ENCODE measurements at places on chromosomes 11 and 22. TPM values are rescaled to one million over a fixed set of nuclear protein-coding genes. Genes with fewer than 3 reads are reported as not detected.

GRCh38 chr11:75760710-75761493 lies 7.7 kb upstream of the DGAT2 start:
- no peak for DNase-seq

GSTT2B gene
- 3.9 TPM for total RNA-seq

VWA5A gene
- total RNA-seq: 27.5 TPM

GRCh38 chr11:46801694-46802470 lies 44.2 kb downstream of the CKAP5 start:
- DNase-seq: no peak

MMP8 gene
- total RNA-seq: not detected

DNA sequence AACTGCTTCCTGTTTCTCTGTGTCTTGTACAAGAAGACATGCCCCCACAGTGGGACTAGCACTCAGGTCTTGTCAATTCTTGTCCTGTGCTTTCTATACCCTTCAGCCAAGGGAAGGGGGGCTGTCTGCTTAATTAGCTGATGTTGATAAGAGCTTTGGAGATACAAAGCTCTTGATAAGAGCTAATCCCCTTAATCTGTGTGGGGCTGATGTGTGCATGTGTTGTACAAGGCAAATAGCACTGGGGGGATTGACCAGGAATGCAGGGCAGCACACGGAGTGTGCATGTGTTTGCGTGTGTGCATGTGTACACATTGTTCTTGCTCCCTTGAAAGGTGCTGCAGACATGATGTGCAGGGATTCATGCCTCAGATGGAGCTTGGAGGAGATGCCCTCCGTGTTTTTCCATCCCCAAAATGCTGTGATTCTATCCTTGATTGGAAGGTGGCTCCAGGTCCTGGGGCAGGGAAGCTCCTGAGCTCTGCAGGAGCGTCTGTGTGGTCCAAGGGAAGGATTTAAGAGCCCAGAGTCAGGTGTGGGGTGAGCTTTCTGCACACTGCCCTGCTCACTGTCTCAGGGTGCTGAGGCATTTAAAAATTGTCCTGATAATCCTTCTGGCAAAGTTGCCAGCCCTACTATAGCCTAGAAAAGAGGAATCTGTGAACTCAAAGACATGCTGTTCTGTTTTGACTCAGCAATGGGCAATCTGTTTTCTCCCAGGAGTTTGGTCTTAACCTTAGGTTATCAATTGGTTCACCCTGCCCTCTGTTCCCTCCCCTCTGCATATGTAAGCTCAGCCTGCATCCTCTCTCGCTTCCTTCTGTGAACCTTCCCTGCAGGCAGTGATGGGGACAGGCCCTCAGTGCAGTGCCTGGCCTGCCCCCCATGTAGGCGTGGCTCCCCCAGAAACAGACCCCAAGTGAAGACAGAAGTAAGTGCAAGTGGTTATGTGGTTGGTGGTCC lies 102.0 kb downstream of the GRIK4 start:
- DNase-seq: no peak

SEPTIN3 gene
- total RNA-seq: 2.7 TPM

DNA sequence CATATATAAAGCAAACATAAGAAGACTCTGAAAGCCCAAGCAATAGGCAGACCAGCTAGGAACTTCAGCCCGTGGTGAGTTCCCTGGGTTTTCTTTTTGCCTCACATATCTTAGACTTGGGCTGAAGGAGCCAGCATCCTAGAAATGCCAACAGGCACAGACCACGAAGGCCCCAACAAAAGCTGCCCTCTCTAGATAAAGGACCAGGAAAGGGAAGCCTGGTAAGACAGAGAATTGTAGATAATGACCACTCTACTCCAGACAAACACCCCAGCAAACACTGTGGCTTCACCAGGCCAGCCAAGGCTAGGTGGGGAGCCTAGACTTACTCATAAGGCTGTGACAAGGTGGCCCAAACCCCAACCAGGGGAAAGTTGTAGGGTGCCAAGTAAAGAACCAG lies 11.2 kb downstream of the GAL start:
- peak; percentile 43 for DNase-seq

FOXRED1 gene
- 7.7 TPM for total RNA-seq

DNA sequence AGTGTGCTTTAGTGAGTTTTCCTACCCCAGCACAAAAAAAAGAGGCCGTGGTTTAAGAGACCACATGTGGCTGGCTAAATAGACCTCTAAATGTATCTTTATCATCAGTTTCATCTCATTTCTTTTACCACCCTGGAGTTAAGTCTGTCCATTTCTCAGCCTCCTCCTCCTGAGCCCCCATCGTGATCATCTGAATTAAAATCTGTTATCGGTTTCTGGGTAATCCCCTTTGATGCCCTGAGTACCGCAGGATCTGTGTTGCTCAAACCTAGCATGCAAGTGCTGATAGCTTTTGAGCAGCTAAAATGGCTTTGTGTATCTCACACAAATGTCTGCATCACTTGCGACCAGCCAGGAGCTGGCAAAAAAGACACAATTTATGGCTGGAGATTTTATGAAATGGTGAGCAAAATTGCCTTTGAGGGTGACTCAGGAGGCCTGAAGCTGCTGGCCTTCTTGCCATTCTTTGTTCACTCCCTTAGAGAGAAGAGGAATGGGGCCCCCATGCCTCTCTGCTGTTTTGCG lies 236.5 kb downstream of the NTM start:
- no peak for DNase-seq

SCUBE1 gene
- total RNA-seq: 0.80 TPM

DNA sequence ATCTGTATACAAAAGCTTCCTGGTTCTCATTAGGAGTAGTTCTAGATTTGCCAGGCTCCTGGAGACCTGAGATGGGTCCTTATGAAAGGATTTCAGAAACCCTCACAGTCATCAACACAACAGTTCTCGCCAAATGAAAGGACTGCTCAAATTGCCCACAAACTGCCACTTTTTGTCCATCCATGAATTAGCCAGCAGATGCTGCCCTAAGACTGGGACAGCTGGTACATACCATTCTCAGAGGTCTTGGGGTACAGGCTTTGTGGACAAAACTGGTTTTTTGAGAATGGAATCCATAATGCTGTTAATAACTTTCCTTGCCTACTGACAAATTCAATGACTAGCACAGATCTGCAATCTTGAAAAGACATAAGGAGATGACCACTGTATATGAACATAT lies 23.4 kb upstream of the BDNF start:
- DNase-seq: no peak

DNA sequence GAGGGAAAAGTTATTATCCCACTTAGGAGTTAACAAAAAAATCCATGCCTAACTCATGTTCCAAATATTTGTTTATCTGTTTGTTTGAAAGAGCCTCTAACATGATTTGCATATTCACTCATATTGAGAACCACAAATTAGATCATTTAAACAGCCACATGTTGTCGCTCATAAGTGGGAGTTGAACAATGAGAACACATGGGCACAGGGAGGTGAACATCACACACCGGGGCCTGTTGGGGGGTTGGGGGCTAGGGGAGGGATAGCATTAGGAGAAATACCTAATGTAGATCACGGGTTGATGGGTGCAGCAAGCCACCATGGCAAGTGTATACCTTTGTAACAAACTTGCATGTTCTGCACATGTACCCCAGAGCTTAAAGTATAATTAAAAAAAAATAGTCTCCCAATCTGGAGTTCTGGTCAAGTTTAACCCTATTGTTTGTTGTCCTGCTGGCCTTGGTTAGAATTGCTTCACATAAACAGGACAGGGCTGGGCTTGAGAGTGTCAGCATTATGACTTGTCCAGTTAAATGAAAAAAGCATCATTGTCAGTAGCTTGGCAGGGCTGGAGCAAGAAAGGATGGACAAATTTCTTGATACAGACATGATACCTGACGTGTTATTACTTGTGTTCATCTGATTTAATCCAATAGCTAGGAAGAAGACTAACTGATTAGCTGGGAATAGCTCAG lies 57.8 kb upstream of the PSMA1 start:
- no peak for DNase-seq

- DNase-seq: no peak
These were observed 91.5 kb downstream of the NECTIN1 start for GRCh38 chr11:119637481-119637880.

DNA sequence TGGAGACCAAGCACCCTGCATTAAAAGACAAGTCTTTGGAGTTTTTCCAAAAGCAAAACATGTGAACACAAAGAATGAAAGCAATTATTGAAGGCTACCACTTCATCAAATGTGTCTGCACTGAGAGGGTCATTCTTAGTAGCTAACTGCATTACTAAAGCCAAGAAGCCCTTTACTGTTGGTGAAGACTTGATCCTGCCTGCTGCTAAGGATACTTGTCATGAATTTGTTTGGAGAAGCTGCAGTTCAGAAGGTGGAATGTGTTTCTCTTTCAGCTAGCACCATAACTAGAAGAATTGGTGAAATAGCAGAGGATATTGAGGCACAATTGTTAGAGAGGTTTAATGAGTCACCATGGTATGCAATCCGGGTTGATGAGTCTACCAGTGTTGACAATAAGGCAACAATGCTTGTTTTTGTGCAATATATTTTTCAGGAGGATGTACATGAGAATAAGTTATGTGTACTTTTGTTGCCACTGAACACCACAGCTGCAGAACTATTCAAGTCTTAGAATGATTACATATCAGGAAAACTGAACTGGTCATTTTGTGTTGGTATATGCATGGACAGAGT lies 457.3 kb upstream of the ISX start:
- no peak for DNase-seq

GRCh38 chr11:79940165-79940564 lies 499.3 kb upstream of the TENM4 start:
- DNase-seq: no peak

GRCh38 chr11:46597155-46597554 lies 3.3 kb upstream of the AMBRA1 start:
- DNase-seq: no peak

- DNase-seq: no peak
These were observed 49.6 kb downstream of the PDE2A start for GRCh38 chr11:72624496-72625201.

DNA sequence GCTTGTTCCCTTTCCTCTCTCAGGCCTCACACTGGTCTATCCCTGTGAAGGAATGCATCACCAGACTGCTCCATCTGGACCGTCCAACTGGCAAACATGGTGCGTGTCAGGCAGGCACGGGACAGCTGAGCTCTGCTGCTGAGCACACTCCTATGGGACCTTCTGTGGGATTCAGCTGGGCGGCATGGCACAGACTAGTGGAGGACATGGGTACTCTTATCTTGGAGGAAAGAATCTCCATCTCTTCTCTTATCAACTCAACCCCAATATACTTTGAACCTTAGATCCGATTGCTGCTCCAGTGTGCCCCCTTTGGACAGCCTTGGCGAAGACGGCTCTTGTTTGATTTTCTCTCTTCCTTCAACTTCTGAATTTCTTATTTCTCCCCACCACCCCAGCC lies 593.6 kb downstream of the ETS1 start:
- DNase-seq: no peak

OR5AP2 gene
- total RNA-seq: not detected

DNA sequence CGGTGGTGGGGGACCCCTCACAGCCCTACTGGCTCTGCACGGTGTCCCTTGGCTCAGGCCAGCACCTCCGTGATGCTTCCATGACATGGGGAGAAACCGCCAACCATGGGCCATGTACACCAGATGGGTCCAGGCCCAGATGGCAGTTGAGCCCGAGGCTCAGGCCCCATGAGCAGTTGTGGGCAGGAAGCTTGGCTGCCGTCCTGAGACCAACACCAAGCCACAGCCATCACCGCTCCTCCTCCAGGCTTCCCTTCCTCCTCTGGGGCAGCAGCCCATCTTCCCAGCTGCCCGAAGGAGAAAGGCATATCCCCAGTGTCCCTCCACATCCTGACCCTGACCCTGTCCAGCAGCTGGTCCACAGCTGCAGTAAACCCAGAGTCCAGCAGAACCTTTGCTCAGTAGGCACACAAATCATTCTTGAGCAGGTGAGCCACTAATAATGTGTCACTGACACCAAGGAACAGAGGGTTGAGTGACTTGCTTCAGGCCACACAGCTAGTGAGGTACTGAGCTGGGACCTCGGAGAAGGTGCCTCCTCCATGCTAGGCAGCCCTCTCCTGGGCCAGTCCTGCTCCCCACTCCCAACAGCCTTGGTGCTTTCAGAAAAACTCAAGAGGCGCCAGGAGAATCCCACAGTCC lies 204.9 kb downstream of the CTTN start:
- no peak for DNase-seq

IGF2 gene
- total RNA-seq: 4.4 TPM

GRCh38 chr11:2217211-2218030 lies 45.8 kb upstream of the TH start:
- DNase-seq: no peak

GRCh38 chr11:115924744-115925567 lies 420.7 kb upstream of the CADM1 start:
- DNase-seq: no peak

- no peak for DNase-seq
These were observed 6.9 kb upstream of the TIMP3 start for GRCh38 chr22:32794449-32795213.

- DNase-seq: no peak
These were observed 120.7 kb upstream of the OR9Q1 start for GRCh38 chr11:57903011-57903410.

CSNK2A3 gene
- total RNA-seq: 3.1 TPM

DNA sequence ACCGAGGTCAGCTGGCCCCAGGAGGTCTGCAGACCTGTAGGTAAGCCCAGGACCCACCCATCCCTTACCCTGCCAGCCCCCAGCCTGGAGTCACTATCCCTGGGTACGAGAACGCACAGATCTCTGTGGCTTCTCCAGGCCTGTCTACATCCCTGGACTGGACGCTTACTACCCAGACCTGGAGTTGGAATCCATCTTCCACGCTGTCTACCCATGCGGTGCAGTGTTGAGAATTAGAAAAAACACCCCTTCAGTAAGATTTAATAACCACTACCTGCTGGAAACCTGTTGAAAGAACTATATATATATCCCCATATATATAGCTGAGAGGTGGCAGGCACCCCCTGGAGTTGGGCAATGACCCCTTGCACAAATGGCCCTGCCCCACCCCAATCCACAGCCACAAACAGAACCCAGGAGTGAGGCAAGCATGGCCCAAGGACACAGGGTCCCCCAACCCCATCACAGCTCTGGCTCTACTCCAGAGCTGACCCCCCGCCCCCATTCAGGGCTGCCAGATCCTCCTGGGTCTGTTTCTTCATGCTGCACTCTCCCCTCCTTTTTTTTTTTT lies 17.7 kb upstream of the RGL4 start:
- DNase-seq: no peak

DNA sequence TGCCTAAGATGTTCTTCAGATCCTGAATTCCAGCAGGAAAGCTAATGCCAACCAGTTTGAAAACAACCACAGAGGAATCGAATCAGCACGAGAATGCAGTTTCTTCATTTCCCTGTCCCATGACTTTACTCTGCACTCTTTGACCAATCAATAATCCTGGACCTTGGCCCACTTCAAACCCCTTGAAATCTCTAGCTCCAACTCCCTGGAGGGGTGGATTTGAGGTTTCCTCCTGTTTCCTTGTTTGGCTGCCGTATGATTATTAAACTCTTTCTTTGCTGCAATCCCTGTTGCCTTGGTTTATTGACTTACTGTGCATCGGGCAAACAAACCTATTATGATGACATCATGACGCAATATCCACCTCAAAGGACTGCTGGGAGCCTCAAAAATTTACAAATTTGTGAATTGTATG lies 109.3 kb downstream of the FBXO7 start:
- no peak for DNase-seq

- DNase-seq: no peak
These were observed 14.2 kb downstream of the F2 start for GRCh38 chr11:46733234-46733633.

Data from suprapubic skin (tissue), 4 donors.